ENCODE measurements at places on chromosomes 6 and 20.
A peak's percentile ranks its signal among the peaks of the same experiment; 100 is the strongest.

DNA sequence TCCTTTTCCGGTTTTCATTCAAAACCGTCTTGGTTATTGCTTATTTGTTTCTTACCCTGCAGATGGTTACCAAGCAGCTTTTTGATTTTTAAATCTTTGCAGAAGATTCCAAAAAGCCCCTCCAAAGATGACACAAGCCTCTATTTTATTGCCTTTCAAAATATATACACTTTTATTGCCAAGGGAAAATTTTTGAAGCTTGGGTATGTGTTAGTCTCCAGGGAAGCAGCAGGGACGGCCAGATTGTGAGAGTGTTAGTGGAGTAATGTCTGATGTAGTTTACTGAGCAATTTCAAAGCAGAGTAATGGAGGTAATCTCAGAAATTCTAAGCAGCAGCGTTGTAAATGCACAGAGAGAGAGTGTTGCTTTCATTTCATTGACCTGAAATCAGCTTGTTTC lies 193.8 kb downstream of the FARS2 start:
- no peak for DNase-seq

DNA sequence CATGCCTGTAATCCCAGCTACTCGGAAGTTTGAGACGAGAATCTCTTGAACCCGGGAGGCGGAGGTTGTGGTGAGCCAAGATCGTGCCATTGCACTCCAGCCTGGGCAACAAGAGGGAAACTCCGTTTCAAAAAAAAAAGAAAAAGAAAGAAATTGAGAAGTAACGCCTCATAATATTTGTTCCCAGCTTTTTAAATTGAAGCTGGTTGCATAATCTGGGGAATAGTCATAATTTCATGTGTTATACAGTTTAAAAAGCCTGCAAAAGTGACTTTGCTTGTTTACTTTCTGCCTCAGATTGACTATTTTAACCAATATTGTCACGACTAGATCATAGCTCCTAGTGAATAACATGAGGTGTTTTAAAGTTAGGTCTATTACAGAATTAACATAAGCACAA lies 7.2 kb downstream of the FAM217B start:
- DNase-seq, result no peak

DNA sequence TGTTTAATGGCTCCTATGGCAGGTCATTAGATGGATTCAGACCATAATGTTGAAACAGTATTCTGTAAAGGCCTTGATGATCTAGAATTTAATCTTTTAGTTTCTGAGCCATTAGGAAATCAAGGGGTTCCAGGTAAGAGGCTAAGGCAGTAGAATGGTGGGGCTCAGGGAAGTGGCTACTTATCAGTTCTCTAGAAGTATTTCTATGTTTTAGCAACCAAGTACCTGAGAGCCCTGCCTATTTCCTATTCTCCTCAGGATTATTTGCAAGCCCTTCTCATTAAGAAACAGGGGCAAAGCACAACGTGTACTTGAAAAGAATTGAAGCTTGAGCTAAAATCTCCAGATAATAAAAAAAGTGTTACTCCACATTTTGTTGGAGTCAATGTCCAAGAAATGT lies 646.5 kb downstream of the RNF144B start:
- DNase-seq, result no peak

DNA sequence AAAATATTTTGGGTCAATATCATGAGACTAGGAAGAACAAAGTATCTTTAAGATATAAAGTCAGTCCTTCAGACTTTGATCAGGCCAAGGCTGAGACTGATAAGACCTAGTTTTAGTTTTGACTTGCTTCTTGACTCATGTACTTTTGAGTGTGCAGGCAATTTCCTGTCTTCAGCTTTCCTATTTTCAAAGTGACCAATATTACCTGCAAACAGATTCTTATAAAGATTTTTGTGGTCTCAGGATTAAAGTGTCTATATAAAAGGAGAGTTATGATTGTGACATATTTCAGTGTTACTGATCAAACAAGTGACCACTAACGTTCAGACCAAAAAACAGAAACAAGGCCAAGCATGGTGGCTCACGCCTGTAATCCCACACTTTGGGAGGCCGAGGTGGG lies 36.0 kb upstream of the AKIRIN2 start:
- no peak for DNase-seq

DNA sequence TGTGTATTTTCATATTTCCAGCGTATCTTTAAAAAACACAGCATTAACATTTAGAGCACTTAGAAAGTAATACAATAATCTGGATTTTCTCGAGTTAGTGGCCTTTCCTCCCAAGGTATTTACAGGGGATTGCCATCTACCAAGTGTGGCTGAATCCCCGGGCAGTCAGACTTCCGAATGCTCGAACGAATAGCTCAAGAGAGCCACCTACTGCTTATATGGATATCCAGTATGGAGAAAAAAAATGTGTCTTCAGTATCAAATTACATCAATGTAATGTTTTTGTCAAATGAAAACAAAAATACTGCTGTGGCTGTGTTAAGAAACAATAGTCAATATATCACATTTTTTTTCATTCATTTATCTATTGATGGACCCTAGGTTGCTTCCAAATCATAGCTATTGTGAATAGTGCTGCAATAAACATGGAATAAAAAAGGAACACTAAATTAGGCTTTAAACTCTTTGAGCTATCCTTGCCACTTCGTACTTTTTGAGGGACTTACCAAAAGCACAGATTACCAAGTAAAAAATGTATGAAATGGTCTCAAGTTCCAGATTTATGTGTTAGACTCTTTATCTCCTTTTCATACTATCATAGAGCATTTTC lies 654.5 kb upstream of the PTCHD4 start:
- peak; percentile 73 for DNase-seq

DNA sequence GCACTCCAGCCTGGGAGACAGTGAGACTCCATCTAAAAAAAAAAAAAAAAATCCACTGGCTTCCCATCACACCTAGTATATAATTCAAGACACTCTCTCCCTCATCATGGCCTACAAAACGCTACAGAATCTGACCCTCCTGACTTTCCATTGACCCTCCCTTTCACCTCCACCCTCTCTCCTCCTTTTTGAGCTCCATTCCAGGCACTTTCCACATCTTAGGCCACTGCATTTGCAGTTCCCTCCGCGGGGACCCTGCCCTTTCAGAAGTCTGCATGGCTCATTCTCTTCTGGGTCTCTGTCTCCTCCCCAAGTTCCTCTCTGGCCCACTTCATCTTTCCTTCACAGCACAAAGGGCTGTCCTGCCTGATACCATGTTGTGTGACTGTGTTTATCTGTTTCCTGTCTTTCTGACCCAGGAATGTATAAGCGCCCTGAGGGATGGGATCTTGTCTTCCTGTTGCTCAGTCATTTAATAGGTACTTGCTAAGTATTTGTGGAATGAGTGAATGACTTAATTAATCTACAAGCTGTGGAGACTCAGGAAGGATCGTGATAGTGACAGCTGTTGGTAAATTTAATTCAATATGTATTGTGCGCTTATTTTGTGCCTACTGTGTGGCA lies 35.2 kb downstream of the NCR2 start:
- DNase-seq, result no peak

DNA sequence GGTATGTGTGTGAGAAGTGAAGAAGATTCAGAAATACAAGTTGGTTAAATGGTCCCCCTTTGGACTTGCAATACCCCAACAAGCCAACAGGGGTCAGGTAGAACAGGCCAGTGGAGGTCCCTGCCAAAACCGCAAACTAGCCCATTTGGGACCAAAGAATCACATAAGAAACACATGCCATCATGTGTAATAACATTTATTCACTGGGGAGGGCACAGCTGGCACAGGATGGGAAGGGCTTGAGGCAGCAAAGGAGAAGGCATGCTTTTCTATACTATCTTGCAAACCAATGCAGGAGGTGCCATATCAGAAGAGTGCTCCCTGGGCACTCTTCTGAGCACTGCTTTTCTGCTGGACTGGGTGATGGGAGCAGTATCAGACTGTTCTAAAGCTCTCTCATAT lies 116.1 kb upstream of the TRAF3IP2 start:
- DNase-seq, result no peak

- no peak for DNase-seq
Measured at GRCh38 chr20:57215826-57216471, 50.5 kb downstream of the BMP7 start.

DNA sequence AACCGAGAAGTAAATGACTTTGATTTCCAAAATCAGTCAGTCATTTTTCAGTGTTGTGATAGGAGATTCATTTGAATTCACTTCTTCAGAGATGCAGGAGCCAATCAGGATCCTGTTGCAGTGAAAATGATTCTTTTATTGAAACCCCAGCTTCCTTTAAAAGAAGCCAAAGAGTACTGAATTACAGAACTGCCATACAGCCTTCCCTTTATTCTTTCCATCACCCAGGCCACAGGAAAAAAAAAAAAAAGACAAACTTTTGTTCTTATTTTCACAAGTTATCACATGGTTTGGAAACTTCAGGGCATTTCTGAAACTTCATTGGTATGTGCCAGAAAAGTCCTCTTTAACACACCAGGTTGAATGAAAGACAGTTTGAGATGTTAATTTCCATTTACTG lies 1.8 kb upstream of the CARMIL1 start:
- no peak for DNase-seq

DNA sequence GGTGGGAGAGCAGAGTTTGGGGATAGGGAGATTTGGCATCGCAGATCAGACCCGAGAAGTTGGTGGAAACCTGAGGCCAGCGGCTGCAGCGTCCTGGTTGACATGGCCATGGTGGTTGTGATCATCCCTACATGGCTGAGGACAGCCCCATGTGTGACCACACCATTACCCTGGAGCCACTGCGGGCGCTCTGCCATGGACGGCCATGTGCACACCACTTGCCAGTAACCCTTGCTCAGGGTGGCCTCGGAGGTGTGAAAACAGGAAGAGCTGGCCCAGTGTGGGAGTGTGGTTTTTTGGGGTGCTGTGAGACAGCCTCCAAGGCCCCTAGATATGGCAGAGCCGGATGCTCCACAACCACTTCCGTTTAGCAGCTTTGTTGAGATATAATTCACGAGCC lies 64.4 kb downstream of the TMEM242 start:
- no peak for DNase-seq

GRCh38 chr6:5995658-5995948 lies 11.1 kb downstream of the NRN1 start:
- no peak for DNase-seq

GRCh38 chr6:37141281-37142049 lies 28.5 kb upstream of the PIM1 start:
- no peak for DNase-seq

DNA sequence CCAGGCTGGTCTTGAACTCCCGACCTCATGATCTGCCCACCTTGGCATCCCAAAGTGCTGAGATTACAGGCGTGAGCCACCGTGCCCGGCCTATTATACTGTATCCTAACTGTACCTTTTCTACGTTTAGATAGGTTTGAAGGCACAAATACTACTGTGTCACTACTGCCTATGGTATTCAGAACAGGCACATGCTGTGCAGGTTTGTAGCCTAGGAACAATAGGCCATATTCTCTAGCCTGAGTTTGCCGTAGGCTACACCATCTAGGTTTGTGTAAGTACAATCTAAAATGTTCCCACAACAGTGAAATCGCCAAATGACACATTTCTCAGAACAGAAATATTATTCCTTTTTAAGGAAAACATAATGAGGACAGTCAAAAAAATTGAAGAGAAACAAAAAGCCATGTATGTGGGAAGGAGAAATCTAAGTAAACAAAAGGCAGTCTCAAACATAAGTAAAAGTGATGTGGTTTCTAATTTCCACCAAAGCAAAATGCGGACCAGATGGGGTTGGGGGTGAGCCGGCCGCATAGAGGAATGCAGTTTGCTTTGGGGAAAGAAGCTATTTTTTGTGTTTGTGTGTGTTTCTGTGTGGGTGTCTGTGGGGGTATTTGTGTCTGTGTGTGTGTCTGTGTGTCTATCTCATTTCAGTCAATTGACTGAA lies 192.6 kb upstream of the SALL4 start:
- no peak for DNase-seq

- peak; percentile 65 for DNase-seq
Measured at GRCh38 chr6:122717350-122717749, 62.2 kb upstream of the FABP7 start.

GRCh38 chr20:1296922-1297321 lies 30.8 kb downstream of the SNPH start:
- DNase-seq, result no peak

DNA sequence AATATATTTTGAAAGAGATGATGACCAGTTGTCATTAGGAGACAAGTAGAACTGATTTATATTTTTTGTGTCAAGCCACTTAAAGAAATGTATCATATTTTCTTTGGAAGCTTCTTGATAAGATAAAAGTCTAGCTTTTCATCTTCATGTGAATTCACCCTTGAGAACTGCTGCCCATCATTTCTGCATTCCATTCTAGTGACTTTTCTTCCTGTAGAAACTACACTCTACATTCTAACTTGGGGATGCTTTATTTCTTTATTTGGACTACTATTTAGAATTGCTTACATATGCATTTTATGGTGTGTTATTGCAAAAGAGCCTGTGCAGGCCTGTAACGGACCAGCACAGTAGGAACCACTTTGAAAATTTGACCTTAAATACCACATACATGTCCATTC lies 335.0 kb upstream of the KCNQ5 start:
- DNase-seq, result no peak

GRCh38 chr6:43719511-43719910 lies 31.9 kb upstream of the MRPS18A start:
- no peak for DNase-seq

DNA sequence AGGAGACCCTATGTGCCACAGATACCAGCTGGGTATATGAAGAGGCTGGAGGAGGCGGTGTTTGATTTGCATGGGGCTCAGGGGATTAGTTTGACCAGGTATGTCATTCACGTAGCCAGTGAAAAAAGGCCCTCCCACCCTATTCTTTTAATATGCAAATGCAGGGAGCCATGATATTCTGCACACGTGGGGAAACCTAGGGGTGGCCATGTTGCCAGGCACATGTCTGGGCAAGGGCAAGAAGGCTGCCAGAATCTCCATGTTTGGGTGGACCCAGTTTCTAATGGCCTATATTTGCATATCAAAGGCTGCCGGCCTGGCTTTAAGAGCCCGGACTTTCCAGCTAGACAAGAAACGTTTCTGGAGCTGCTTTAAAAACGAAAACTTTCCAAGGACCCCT lies 60.4 kb downstream of the SOX4 start:
- DNase-seq, result no peak

DNA sequence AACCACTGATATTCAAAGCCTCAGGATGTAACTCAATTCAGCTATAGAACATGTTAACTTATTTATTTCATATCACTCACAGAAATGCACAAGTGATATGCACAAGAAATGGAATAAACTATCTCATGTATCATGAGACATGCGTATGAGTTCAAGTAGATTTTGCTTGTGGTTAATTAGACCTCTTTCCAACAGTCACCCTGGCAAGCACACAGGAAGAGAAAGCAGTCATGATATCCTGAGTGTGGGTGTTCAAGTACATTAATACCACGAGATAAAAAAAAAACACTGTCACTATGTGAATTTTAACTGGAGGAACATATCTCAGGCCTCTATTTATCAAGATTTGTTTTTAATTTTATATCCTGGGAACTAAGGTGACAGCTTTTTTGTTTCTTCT lies 64.2 kb downstream of the LAMP5 start:
- no peak for DNase-seq

GRCh38 chr6:136180704-136181511 lies 69.2 kb downstream of the MTFR2 start:
- DNase-seq, result no peak

GRCh38 chr20:24491041-24491756 lies 21.8 kb downstream of the SYNDIG1 start:
- no peak for DNase-seq

- DNase-seq, result no peak
Measured at GRCh38 chr6:139480356-139481165, 106.1 kb upstream of the CITED2 start.

GRCh38 chr6:109184638-109185037 lies 89.3 kb downstream of the CEP57L1 start:
- no peak for DNase-seq

- no peak for DNase-seq
Measured at GRCh38 chr20:30286157-30286556, 971.3 kb upstream of the DEFB115 start.

- DNase-seq, result no peak
Measured at GRCh38 chr6:411402-412145, 20.0 kb downstream of the IRF4 start.
